ENCODE measurements at places on chromosomes 12 and 14. TPM values are rescaled to one million over a fixed set of nuclear protein-coding genes. Genes with fewer than 3 reads are reported as not detected.

- DNase-seq: no peak
These were observed at the start of gene NPC2 for GRCh38 chr14:74492776-74493342. Gene NPC2, minus strand, starts transcription at chr14:74493305. Its CDS starts 31 bp downstream, at chr14:74493274.

LMO3 gene
- total RNA-seq: 0.51 TPM

VRTN gene
- not detected for total RNA-seq

SLCO1A2 gene
- not detected for total RNA-seq

MANSC4 gene
- not detected for total RNA-seq

DNA sequence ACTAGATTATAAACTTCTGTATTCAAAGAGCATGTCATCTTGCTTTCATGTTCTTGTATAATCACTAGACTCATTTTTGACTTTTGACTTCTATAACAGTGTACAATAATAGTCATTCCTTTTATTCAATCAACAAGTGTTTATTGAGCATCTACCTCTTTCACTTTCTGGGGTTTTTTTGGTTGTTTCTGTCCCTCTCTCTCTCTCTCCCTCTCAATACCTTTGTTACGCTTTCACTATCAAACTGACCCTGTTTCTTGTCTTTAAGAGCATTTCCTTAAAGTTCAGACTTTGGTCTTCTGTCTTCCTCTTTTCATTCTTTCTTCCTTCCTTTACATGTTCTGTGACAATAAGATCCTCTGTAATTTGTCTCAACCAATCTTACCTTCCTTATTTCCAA, 49.5 kb downstream of the GPR137C start:
- no peak for DNase-seq

GRCh38 chr12:90211017-90211416, 502.4 kb upstream of the ATP2B1 start:
- DNase-seq: peak; percentile 8

GRCh38 chr14:104601786-104602185, 2.8 kb downstream of the TMEM179 start:
- DNase-seq: no peak

TGFB3 gene
- total RNA-seq: 9.6 TPM
